NCI-H446 (cell line): ENCODE measurements at places on chromosomes 7 and 10.

DNA sequence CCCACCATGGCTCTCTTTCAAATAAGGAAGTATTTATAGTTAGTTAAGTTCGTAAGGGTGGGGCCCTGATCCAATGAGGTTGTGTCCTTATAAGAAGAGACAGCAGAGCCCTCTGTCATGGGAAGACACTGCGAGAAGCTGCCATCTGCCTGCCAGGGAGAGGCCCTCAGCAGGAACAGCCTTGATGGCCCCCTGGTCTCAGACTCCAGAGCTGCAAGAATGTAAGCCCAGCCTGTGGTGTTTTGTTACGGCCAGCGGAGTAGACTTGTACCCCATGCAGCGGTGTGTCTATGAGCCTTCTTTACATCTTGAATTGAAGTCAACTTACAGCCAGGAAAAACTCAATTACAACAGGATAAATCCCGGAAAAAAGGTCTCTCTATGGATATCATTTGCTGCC lies 14.3 kb upstream of the LARP4B start:
- no peak for DNase-seq

- DNase-seq, result no peak
Observed at GRCh38 chr7:29619111-29619510, 55.5 kb downstream of the PRR15 start.

DNA sequence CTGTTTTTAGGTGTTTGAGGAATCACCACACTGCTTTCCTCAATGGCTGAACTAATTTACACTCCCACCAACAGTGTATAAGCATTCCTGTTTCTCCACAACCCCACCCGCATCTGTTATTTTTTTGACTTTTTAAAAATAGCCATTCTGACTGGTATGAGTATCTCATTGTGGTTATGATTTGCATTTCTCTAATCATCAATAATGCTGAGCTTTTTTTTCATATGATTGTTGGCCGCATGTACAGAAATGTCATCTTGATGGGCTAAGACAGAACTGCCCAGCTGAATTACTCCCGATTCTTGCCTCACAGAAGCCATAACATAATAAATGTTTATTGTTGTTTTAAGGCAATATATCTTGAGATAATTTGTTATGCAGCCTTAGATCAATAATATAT lies 93.1 kb upstream of the DKK1 start:
- DNase-seq, result no peak

GRCh38 chr10:79387974-79388850 lies 40.9 kb downstream of the PPIF start:
- DNase-seq, result no peak

GRCh38 chr10:88833723-88834122 lies 17.9 kb downstream of the ANKRD22 start:
- no peak for DNase-seq

GRCh38 chr10:113423981-113424721 lies 128.7 kb upstream of the HABP2 start:
- DNase-seq, result no peak

GRCh38 chr7:130364451-130364850 lies 15.8 kb upstream of the CPA1 start:
- no peak for DNase-seq

DNA sequence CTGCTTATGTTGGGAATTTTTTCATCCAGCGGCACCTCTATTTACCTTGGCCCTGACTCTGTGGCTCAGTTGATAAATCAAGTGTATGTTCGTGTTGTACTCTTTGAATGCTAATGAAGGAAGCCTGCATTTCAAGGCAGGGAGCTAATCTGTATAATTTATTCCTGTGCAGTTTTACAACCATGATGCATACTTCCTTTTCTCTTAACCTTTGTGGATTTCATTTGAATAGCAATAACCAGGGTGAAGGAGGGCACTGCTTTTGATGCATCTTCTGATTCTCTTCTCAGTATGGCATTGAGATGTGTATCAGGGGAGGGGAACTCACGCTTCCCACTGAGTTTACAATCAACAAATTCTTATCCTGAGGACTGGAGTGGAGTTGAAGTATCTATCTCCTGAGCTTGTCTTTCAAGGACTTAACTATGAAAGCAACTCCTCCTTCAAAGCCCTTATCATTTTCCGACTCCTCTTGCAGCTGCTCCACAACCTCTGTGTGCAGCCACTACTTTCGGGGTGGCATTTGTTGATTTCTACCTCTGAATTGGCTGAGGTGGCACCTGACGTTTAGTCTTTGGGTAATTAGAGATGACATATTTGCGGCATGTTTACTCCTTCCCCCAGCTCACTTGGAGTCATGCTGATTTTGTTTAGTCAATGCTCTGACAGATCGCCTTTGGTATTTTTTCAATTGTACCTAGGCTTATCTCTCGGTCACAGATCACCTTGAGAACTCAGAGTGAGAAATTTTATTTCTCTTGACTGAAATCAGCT lies 275.2 kb downstream of the PHTF2 start:
- no peak for DNase-seq

DNA sequence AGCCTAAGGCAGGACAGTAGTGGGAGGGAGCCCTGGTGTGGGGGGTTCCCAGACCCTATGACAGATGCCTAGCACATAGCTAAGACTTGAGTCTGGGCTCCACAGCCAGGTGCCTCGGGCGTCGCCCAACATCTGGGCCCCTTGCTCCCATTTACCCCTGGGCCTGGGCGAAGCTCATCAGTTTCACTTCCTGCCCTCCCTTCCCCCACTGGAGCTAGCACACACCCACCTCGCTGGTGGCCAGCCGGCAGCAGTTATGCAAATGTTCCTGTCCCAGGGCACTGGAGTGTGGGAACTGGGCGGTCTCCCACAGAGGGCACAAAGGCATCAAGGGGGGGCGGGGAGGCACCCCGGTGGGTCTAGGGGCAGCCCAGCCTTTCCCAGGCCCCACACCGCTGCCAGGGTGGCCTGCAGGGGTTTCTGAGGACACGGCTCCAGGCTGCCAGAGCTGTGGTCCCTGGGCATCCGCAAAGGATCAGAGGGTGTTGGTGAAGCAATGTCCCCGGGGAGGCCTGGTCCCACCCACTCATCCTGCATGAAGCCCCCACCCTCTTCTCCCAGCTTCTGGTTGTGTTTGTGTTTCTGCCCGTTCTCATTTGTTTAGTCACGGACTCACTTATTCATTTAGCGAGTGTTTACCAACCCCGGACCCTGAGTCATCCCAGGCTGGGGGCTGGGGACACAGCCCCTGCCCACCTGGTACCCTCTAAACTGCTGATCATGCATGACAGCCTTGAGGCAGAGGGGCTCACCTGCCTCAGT lies 20.4 kb downstream of the SH2B2 start:
- DNase-seq, result no peak

DNA sequence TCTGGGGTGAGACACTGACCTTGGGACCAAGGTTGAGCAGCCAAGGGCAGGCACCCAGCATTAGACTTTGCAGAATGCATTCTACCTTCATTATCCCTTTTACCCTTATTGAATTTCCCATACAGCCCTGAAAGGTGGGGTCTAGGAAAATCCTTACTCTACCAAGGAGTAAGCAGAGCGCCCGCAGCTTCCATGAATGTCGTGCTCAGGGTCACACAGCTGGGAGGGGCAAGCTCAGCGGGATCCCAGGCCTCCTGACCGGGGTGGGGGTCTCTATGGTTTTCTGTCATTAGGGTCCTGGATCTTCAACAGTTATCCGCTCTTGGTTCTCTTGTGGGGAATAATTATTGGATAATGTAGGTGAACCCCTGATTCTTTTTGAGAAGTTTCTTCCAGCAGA lies 30.7 kb upstream of the BTBD16 start:
- DNase-seq, result no peak

- no peak for DNase-seq
Observed at GRCh38 chr10:45526309-45526905, 146.2 kb downstream of the ZFAND4 start.

DNA sequence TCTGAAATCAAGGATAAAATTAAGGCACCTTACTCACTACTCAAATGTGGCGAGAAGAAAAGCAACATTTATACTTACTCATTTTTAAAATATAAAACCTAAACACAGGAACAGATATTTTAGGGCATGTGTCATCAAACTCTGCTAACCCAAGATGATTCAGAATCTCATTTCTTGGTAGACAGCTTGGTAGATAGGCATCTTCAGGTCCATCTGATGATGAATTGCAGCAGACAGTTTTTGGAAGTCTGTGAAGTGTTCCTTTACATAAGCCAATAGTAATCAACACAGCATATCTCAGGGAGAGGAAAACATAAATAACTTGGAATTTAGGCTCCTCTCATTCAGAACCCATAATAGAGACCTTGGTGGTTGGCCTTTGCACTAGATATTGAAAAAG lies 3.4 kb downstream of the HIPK2 start:
- no peak for DNase-seq

DNA sequence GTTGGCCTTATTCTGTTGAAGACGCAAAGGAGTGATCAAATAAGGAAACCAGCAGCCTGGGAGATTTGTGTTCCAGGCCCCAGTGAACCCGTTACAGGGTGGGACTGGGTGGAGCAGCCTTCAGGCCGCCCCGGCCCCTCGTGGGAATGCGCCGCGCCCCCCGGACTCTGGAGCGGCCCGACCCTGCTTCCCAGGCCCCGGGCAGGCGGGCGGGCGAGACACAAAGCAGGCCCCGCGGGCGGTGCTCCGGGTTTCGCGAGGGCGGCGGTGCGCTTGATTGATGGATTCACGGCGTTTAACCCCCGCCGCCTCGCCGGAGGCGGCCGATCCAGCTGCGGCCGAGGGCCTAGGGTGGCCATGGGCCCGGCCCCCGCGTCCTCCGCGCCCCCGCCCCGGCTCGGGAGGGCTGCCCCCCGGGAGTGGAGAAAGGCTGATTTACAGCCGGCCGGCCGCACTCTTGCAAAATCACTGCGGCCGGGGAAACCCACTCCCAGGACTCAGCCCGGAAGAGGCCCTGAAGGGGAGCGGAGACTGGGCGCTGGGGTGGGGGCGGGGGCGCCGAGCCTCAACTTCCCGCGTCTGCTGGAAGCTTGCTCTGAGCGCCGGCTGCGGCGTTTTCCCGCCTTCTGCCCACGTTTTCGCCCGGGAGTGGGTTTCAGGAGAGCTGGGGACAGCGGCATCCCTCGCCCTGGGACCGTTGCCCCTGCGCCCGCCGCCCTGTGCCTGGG lies 299.6 kb upstream of the NFE2L3 start:
- no peak for DNase-seq

GRCh38 chr10:120077707-120078492 lies 185.4 kb downstream of the SEC23IP start:
- DNase-seq, result no peak

DNA sequence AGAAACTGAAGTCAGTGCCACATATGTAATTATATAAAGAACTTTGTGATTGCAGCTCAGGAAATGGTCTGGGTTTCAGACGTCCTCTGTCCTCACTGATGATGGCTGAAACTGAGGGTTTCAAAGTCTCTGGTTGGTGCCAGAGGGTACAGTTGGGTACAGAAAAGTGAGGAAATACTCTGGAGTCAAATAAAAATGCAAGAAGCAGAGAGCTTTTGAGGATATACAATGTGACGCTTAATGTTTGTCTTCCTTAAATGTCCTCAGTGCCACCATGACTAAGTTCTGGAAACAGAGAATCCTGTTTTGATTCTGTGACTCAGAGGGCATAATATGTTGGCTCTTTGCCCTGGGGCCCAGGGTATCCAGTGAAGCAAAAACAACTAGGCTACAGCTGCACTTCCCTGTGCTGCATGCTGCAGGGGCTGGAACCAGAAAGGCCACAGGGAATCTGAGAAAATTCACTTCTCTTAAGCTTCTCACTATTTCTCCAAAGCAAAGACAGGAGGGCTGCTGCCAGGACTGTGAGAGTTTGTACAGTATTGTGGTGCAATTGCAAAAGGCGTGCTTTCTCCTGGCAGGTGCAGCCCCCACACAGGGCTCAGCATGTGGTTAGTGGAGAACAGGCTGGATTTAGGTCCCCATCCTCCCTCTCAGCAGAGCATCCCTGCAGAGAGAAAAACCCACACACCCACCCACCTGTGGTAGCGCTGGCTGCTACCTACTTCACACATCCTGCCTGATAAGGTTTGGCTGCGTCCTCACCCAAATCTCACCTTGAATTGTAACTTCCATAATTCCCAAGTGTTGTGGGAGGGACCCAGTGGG lies 169.5 kb upstream of the SVIL start:
- DNase-seq, result peak; percentile 38

- DNase-seq, result no peak
Observed at GRCh38 chr10:71092812-71093401, 119.5 kb upstream of the UNC5B start.

DNA sequence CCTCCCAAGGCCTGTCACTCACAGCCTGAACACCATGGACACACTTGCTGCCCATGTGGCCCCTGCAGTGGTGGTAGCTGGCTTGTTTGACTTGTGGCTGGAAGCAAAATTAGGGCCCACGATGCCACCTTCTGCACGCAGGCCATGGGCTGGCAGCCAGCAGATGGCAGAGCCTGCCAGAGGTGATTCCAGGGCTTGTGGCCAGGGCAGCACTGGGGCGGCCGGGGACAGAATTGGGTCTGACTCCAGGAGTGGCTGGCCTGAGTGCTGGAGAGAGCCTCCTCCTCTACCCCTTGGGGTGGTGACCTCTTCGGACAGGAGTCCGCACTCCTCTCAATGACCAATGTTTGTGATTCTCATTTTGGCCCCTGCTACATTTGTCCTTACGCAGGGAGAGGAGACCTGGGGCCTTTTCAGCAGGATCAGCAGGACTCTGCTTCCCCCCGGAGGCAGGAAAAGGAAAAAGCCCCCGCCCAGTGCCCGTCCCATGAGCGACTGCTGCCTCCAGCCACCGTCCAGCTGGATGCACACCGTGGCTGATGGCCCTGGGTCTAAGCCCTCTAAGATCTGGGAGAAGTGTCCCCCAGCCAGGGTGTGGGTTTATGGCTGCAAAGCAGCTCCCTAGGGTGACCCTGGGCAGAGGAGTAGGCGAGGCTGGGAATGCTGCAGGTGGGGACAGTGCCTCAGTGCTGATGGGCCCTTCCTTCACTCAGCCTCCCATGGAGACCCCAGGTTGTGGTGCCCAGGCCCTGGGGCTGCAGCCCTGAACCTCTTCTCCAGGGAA lies 26.5 kb downstream of the DNAJB12 start:
- DNase-seq, result no peak

- no peak for DNase-seq
Observed at GRCh38 chr7:120332433-120332832, 59.5 kb downstream of the KCND2 start.

- DNase-seq, result no peak
Observed at GRCh38 chr7:106041140-106041717, 70.9 kb downstream of the SYPL1 start.

GRCh38 chr10:73950155-73950948 lies 39.4 kb downstream of the PLAU start:
- DNase-seq, result no peak

DNA sequence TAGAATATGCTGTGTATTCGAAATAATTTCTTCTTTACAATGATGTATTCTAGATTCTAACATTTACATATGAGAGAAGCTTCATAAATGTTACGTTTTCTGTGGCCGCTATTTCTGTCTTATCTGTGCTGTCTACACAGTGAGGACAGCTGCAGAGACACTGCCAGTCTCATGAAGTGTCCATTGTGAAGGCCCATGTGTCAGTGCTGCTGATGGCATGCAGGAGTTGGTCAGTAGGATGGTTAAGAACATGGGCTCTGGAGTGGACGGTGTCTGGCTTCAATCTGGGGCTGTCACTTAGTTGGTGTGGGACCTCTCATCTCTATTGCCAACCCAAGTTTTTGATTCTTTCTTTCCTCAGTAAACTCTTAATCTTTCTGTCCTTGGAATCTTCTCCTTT lies 137.3 kb downstream of the SDK1 start:
- no peak for DNase-seq
